ENCODE measurements at places on chromosomes 2 and 18. TPM values are rescaled to one million over a fixed set of nuclear protein-coding genes. Genes with fewer than 3 reads are reported as not detected.
A peak's percentile ranks its signal among the peaks of the same experiment; 100 is the strongest.

DNA sequence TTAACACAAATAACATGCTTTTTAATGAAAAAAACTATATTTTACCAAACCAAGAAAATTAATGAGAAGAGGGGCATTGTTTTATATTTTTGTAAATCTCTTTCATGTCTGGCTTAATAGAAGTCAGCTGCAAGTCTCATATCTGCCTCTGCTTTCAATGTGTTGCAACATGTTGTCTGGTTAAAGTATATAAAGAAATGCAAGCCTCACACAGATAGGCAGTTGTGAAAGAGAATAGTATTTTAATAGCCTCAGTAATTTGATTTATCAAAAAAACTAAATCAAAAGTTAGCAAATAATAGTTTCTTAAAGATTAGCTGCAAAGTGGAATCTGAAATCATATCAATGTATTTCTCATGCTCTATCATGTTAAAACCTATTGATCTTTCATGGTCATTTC lies 52.9 kb upstream of the NCOA1 start:
- no peak for DNase-seq

GRCh38 chr2:38512211-38512610 lies 90.5 kb downstream of the HNRNPLL start:
- no peak for DNase-seq

DNA sequence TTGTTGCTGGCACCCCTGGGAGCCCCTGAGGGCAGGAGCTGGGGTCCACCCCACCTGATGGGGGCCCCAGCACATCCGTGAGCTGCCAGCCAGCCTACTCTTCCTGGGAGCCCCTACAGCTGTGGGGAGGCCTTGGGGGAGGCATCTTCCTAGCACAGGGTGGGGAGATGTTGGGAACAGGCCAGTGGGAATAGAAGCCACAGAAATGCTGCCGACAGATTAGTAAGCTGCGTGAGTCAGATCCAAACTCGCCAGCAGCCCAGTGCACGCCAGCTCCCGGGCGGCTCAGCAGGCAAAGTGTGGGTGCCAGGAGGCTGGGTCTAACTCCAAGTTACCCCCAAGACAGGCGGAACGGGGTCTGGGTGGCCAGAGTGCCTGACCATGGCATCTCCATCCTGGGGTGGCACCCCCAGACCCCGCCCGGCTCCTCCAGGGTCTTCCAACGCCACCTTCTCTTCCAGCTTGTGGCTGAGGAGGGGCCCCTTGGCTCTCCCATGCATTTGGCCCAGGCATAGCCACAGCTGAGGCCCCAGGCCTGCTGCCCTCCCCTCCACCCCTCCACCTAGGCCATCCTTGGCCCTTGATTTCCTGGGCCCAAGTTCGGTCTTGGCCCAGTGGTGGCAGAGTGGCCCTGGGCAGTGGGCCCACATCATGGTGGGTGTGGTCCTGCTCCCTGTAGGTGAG lies 15.3 kb downstream of the CROCC2 start:
- DNase-seq, result no peak

Gene ABCG5
- not detected for total RNA-seq

Gene DNAH6
- 0.15 TPM for total RNA-seq

GRCh38 chr2:189088591-189089205 lies 90.9 kb downstream of the COL5A2 start:
- no peak for DNase-seq

DNA sequence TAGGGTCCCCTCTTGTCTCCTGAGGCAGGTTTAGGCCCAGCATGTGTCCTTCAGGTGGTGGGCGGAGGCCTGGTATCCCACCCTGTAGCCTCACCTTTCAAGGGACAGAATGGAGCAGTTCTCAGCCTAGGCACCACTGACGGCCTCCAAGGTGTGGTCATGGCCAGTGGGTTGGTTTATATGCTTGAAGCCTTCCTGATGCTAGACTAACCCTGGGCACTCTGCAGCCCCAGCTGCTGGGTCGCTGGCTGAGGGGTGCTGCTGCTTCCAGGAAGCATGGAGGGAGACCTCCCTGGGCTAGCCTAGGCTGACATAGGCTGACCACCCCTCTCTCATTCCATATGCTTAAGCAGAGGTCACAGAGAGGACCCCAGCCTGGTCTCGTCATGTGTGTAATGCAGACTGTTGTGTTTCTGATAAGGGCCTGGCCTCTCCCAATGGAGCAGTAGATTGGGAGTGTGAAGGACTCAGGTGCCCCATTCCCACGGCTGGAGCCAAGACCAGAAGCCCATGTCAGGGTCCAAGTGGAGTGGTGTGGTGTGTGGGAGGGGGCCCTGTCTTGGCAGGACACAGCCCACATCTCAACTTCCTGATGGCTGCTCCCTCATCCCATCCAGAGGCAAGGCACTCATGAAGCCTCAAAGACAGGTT lies 206.6 kb downstream of the DYSF start:
- DNase-seq, result no peak

- peak; percentile 42 for DNase-seq
Measured at GRCh38 chr2:158142568-158143332, 41.1 kb downstream of the UPP2 start.

DNA sequence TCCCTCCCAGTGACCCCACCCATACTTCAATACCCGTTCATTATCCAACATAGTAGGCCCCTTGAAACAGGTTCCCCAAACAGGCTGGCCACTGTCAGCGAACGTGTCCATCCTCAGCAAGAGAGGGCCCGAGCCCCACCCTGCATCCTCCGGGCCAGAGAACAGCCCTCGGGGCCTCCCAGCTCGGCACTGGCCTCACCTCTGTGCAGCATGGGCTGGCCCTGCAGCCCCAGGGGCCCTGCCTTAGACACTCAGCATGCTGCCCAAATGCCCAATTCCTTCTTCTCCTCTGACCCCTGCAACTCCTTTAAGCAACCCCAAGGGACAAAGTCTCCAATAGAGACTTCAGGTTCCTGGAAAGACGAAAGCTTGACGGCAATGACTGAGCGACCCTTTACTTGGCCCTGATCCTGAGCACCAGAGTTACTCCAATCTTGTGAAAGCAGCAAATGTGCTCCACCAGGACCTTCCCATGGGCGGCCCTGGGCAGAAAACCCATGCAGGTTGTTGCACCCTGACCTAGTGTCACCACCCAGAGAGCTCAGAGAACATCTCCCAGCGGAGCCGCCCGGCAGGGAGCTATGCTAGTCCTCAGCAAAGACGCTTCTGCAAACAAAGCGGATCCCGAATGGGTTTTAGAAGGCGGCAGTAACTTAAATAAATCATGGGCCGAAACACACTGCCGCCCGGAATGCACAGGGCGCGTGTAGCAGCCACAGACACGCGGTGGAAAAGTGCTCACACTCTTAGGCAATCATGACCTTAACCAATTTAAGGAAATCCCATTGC lies 782 bp downstream of the COL6A3 start:
- DNase-seq, result no peak

GRCh38 chr2:28810384-28811285 lies at the start of gene SPDYA:
SPDYA (plus strand) TSS chr2:28810834; CDS start chr2:28816015, 5,181 bp downstream.
- DNase-seq, result no peak

DNA sequence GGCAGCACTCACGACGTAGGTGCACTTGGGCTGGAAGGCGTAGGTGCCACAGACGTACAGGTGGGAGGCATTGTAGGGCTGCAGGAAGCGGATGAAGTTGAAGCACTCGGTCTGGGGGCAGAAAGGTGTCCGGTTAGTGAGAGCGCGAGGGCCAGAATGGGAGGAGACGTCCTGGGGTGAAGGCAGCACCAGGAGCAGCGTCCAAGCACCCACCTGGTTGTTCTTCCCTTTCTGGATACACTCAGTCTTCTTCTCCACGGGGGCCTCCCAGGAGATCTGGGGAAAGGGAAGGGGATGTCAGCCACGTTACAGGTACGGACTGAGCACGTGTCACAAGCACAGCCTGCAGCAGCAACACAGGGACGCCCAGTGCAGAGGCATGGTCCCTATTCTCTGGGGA lies 4.2 kb downstream of the SEMA4C start:
- DNase-seq, result no peak

Gene GAD1
- 7.7 TPM for total RNA-seq
